A549 treated with AZD2906 at 1 μM for 4 hours (cell line): ENCODE measurements at places on chromosomes 1 and 21. TPM values are rescaled to one million over a fixed set of nuclear protein-coding genes. Genes with fewer than 3 reads are reported as not detected.

The ARHGEF16 gene
- total RNA-seq, result 3.9 to 5.2 TPM (median 5.0 TPM) in 5 replicates

The SELP gene
- not detected in 5 replicates for total RNA-seq

The SH2D1B gene
- 0.10 to 0.20 TPM (median 0.10 TPM) in 5 replicates for total RNA-seq

The CELA3A gene
- not detected in 5 replicates for total RNA-seq

The CPT2 gene
- total RNA-seq, result 8.1 to 9.8 TPM (median 9.3 TPM) in 5 replicates

The KIF17 gene
- total RNA-seq, result 1.8 to 2.5 TPM (median 2.1 TPM) in 5 replicates

The TEX38 gene
- total RNA-seq, result not detected in 5 replicates

The CAMK2N1 gene
- 57.0 to 70.3 TPM (median 63.2 TPM) in 5 replicates for total RNA-seq

The NOTCH2NLA gene
- total RNA-seq, result 24.5 to 33.4 TPM (median 31.7 TPM) in 5 replicates

The DIO1 gene
- total RNA-seq, result not detected in 5 replicates

The RIMS3 gene
- 0.84 to 1.3 TPM (median 1.2 TPM) in 5 replicates for total RNA-seq

The CACNA1S gene
- total RNA-seq, result 0.01 TPM in 2 of 5 replicates, not detected in the others

The COPA gene
- total RNA-seq, result 74.9 to 101 TPM (median 78.0 TPM) in 5 replicates

The MTOR gene
- total RNA-seq, result 12.9 to 15.1 TPM (median 13.1 TPM) in 5 replicates

The ESPN gene
- 0.43 to 0.79 TPM (median 0.53 TPM) in 5 replicates for total RNA-seq

The BRDT gene
- total RNA-seq, result not detected in 5 replicates

The RPTN gene
- total RNA-seq, result 0.02 TPM in 2 of 5 replicates, not detected in the others

The AKNAD1 gene
- total RNA-seq, result 1.2 to 2.4 TPM (median 1.5 TPM) in 5 replicates
